ENCODE measurements at places on chromosomes 5 and 9.
A peak's percentile ranks its signal among the peaks of the same experiment; 100 is the strongest.

- no peak for DNase-seq
These were observed 526.2 kb upstream of the CDH6 start for GRCh38 chr5:30667293-30667692.

DNA sequence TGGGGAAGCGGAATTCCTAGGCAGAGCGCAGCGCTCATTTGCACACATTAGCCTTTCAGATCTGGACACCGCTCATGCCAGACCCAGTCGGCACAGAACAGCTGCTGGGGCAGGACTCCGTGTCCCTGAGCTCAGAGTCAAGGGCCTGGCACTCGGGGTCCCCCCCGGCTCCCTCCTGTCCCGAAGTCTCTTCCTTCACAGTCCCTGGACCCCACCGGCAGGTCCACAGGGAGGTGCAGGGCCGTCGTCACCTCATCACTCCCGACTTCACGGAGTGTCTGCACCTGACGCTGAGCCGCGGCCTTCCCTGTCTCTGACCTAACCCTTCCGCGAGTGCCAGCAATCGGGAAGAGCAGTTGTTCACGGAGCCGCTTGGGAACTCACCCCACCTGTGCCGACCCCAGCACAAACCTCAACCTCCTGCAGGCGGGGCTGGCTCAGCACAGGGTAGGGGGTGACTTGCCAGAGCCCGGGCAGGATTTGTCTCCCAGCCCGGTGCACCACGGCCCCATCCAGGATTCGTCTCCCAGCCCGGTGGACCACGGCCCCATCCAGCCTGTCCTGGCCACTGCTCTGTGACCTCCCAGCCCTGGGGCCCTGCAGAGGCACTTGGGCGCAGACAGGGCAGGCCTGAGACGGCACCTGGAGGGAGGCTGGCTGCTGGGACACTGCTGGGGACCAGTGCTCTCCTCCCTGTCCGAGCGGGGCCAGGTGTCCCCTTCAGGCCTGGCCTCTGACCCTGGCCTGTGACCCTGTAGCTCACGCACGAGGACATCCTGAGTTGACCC lies 9.9 kb upstream of the SLC9A3 start:
- no peak for DNase-seq

- no peak for DNase-seq
These were observed 119.5 kb downstream of the PJA2 start for GRCh38 chr5:109290231-109290630.

DNA sequence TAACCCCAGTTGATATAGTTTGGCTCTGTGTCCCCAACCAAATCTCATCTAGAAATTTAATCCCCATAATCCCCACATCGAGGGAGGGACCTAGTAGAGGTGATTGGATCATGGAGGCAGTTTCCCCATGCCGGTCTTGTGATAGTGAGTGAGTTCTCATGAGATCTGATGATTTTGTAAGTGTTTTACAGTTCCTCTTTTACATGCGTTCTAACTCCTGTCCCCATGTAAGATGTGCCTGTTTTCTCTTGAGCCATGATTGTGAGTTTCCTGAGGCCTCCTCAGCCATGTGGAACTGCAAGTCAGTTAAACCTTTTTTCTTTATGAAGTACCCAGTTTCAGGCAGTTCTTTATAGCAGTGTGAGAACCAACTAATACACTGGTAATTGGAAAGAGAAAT lies 73.6 kb downstream of the CDH12 start:
- no peak for DNase-seq

DNA sequence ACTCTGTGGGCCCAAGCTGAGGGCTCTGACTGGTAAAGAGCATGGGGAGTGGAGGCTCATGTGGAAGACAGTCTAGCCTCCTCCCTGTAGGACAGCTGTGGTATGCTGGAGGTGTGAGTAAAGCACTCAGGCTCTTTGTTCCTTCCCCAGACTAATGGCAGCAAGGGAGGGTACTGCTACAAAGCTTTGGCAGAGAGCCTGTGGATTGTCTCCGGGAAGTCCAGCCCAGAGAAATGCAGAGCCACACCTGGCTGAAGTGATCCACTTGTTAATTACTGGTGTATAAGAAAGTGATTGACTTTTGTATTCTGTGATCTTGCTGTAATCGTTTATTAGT lies 161.7 kb downstream of the OXCT1 start:
- no peak for DNase-seq

- no peak for DNase-seq
These were observed 308.9 kb downstream of the SLIT3 start for GRCh38 chr5:168992016-168992415.

DNA sequence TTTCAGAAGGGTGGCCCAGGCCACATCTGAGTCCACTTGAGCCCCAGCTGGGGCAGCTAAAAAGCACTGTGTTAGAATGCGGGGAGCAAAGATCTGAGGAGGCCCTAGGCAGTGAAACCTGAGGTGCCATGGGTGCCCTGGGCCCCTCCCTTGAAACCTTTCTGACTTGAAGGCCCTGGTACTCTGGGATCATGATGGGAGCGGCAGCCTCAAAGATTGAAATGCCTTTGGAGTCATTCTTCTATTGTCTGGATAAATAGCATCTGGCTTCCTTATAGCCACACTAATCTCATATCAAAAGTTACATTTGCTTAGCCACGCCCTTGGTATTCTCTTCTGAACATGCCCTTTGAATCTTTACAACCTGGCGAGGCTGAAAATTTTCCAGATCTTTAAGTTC lies 7.7 kb upstream of the SEMA5A start:
- no peak for DNase-seq

DNA sequence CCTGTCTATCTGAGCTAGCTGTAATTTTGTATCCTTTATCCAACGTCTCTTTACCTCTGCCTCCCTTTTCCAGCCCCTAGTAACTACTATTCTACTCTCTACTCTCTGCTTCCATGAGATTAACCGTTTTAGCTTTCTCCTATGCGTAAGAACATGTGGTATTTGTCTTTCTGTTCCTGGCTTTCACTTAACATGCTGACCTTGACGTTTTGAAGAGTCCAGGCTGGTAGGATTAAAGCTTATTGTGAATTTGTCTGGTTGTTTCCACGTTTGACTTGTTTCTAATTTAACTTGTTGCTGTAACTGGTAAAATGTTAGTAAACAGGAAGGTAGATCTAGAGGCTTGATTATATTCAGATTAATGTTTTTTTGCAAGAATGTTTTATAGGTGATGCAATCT lies 385.3 kb downstream of the PSAT1 start:
- no peak for DNase-seq

- no peak for DNase-seq
These were observed 34.7 kb upstream of the ICE1 start for GRCh38 chr5:5387777-5388176.

GRCh38 chr9:28293369-28294090 lies 720.2 kb upstream of the C9orf72 start:
- DNase-seq, result no peak

DNA sequence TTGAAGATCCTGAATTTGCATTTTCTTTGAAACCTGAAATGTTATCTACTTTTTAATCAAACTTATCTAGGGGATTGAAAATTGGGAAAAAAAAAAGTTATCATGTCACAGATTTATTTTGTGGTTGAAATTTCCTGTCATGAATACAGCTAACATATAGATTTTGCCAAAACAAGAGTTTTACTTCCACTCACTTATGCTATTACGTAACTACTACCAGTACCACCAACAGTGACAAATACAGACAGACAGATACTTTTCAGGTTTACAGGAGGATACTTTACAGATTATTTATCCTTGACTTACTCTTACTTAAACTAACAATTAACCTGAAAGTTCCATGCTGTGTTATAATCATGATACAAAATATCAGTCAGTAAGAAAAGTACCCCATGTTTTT lies 6.8 kb upstream of the MRPS30 start:
- no peak for DNase-seq

GRCh38 chr5:125042261-125042890 lies 295.9 kb upstream of the ZNF608 start:
- DNase-seq, result no peak

GRCh38 chr9:28365728-28366127 lies 792.4 kb upstream of the C9orf72 start:
- DNase-seq, result no peak

DNA sequence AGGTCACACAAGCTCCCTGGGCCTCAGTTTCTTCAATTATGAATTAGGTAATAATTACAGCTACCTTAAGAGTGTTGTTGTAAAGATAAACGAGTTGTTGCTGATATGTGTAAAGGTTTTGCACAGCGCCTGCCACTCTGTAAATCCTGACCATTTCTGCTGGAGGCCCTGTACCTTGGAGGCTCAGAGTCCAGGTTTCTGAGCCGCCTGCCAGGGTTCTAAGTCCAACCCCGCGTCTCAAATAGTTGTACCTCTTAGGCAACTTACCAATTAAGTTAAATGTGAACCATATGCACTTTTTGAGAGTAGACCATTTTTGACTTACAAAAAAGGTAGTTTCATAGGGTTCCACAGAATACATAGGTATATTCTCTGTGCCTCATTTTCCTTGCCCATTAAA lies 156.8 kb upstream of the KLF9 start:
- no peak for DNase-seq

GRCh38 chr5:131151216-131151615 lies 13.8 kb downstream of the HINT1 start:
- no peak for DNase-seq

DNA sequence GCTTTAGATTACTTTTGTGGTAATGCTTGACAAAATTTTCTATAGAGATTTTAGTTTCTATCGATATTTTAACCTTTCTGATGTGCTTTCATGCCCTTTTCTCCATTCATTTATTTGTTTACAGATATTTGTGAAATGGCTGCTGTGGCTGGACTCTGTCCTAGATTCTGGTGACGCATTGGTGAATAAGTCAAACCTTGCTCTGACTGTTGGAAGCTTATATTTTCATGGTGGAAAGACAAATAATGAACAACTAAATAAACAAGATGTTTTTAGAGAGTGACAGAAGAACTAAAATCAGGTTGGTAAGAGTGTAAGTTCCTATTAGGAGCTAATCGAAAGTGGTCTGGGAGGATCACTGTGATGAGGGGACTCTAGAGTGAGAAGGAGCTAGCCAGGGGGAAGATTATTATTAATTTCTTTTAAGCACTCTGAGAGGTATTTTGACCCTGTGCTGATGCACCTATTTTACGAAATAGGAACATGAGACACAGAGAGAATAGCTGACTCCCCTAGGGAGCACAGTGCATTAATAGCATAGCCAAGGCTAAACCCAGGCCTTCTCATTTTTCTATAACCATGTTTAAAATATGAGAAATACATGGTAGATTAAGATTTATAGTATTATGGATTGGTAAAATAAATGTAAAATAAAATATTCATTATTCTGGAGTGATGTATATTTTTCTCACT lies 411.9 kb upstream of the ARRDC3 start:
- no peak for DNase-seq

DNA sequence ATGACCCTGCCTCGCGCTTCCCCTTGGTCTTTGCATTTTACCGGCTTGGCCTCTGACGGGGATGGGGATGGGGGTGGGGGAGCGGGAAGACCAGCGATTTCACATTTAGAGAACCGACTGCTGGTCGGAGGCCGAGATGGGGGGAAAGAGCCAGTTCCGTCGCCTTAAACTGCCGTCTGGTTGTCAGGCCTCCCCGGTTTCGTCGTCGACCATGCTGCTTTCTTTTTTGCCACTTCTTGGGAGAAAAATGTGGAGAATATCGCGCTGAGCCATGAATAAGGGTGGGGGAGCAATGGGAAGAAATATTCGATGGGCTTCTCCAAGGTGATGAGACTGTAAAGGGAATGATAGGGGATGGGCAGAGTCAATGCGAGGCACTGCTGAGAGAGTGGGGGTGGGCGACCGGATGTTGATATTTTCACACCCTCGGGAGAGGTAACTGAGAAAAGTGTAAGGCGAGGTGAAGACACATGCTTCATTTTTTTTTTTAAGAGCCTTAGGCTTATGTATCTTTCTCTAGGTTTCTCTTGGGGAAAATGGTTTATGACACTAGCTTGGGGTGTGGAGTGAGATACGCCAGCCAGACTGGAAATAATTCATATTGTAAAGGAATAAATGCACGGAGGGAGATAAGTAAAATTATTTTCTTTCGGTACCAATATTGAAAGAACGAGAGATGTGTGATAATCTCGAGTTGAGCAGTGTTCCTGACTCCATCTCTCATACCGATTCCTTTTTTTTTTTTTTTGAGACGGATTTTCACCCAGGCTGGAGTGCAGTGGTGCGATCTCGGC lies 1.1 kb downstream of the KIF2A start:
- peak; percentile 17 for DNase-seq

GRCh38 chr9:119282476-119283077 lies 86.7 kb downstream of the BRINP1 start:
- DNase-seq, result no peak

DNA sequence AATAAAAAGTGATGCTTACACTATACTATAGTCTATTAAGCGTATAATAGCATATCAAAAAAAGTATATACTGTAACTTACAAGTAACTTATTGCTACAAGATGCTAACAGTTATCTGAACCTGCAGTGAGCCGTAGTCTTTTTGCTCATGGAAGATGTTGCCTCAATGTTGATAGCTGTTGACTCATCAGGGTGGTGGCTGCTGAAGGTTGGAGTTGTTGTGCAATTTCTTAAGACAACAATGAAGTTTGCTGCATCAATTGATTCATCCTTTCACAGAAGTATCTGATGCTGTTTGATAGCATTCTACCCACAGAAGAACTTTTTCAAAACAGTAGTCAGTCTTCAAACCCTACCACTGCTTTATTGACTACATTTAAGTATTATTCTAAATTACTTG lies 7.8 kb upstream of the C9orf40 start:
- DNase-seq, result no peak

- DNase-seq, result no peak
These were observed 1136.9 kb downstream of the TAF11L14 start for GRCh38 chr5:18771097-18771610.
